ENCODE measurements at places on chromosomes 5 and 9.

- DNase-seq, result no peak
Measured at GRCh38 chr5:144134194-144134826, 36.1 kb downstream of the YIPF5 start.

- no peak for DNase-seq
Measured at GRCh38 chr5:4777435-4777834, 362.7 kb upstream of the ADAMTS16 start.

DNA sequence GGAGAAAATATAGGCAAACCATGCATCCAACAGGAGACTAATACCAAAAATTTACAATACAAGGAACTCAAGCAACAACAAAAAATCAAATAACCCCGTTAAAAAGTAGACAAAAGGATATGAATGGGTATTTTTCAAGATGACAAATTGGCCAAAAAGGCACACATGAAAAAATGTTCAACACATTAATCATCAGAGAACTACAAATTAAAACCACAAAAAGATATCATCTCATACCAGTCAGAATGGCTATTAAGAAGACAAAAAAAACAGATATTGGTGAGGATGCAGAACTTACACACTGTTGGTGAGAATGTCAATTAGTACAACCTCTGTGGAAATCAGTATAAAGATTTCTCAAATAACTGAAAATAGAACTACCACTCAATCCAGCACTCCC lies 35.0 kb downstream of the TEX10 start:
- no peak for DNase-seq

GRCh38 chr9:90219548-90220118 lies 423.0 kb downstream of the DIRAS2 start:
- DNase-seq, result peak; percentile 42

GRCh38 chr5:3311433-3311832 lies 284.2 kb upstream of the IRX1 start:
- no peak for DNase-seq

DNA sequence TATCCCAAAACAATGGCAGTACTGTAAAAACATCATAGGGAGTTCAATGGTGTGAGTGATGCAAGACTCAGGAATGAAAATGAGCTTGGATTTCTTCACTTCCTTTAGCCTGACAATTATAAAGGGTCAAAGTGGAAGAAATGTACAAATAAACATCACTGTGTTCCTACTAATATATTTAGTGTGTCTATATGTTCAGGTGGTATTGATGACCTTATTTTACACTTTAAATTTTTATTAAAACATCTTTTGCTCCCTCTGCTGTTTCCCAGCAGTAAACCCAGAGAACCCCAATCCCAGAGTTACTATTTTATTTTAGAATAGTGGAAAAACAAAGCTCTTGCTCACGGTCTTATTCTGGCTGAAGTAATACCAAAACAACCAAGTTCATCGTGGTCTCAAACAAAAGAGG lies 2.0 kb downstream of the LOX start:
- DNase-seq, result no peak

DNA sequence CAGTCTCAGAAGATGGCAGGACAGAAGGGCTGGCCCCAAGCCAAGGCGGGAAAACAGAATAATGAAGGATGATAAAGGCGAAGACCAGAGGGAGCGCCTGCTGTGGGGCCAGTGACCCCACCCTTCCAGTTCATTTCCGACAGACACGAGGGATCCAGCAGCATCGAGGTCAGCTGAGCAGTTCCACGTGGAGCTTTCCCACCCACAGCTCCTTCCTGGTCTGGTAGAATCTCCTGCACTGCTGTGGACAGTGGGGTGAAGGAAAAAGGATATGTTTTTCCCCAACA lies 265.9 kb upstream of the VLDLR start:
- DNase-seq, result no peak

- no peak for DNase-seq
Measured at GRCh38 chr5:9188131-9188530, 357.7 kb downstream of the SEMA5A start.

GRCh38 chr9:100939636-100940035 lies 88.9 kb upstream of the PLPPR1 start:
- DNase-seq, result no peak

DNA sequence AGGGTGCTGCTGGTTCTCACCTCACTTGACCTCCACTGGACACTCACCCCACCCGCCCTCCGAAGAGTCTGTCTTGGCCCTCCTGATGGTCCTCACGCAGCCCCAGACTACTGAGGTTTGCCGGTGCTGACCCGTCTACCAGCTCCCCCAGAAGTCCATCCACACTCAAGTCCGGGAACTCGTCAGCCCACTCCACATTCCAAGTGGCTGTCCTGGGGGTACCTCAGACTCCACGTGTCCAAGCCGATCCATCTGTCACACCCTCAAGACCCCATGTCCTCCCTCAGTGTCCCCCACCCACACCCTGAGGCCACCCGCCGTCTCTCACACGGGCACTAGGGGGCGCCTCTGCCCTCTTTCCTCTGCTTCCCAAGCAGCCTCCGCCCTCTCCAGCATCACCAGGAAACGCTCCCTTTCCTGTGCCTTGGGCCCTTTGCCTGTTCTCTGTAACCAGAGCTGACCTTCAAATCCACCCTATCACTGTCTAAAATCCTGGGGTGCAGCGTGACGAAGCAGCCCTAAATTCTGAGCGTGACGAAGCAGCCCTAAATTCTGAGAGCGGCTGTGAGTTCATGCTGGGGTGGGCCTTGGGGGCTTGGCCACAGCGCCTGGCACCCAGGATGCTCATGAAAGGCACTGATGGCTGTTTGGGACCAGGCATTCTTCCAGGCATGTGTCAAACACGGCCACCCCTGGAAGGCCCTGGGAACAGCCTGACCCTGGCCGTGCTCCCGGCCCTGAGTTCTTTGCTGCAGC lies 95.7 kb downstream of the KCNT1 start:
- peak; percentile 56 for DNase-seq

DNA sequence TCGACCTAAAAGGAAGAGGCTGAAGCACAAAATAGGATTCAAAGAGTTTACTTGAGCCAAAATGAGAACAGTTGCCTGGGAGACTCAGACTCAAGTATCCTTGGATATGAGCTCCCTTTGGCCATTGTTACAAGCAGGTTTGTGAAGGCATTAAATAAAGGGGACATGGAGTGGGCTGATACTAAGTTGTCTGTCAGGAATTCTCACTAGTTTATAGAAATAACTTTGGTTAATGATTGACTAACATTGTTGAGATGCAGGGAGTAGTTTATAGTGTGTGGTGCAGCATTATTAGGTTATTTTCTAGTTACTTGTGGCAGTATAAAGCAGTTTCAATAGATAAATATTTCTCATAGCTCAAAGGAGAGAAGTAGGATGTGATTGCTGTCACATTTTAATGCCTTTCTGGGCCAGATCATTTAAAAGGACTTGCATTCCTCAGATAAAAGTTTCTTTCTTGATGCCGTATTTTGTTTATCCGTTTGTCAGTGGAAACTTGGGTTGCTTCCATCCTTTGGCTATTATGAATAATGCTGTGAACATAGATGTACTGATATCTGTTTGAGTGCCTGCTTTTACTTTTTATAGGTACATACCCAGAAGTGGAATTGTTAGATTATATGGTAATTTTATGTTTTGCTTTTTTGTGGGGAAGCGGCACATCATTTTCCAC lies 9.1 kb downstream of the AP3S1 start:
- DNase-seq, result no peak

DNA sequence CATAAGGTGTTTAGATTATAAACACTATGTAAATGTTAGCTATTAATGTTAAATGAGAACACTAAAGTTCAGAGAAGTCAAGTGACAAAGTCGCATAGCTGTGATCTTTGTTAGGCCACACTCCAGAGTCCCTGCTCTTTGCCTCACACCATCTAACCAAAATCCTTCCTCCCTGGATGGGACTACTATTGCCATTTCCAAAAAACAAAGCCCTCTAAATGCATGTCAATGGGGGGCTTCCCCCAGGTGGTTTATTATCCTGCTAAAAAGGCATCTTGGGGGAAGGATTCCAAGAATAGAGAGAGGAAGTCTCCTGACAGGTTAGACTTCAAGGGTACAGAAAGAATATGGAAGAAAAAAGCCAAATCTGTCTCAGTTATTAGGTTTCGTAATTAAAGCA lies 10.4 kb downstream of the NR6A1 start:
- DNase-seq, result no peak

GRCh38 chr9:80134487-80134886 lies 562.7 kb downstream of the TLE4 start:
- peak; percentile 6 for DNase-seq

DNA sequence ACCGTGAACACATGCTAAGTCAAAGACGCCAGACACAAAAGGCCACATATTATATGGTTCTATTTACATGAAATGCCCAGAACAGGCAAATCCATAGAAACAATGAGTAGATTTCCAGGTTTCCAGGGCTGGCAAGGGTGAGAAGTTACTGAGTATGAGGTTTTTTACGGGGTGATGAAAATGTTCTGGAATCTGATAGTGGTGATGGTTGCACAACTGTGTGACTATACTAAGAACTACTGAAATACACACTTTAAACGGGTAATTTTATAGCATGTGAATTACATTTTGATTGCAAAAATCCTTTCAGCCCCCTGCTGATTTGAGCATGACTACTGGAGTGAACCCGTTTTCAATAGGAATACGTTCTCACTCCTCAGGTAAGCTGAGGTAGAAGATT lies 46.7 kb upstream of the TBC1D9B start:
- no peak for DNase-seq

DNA sequence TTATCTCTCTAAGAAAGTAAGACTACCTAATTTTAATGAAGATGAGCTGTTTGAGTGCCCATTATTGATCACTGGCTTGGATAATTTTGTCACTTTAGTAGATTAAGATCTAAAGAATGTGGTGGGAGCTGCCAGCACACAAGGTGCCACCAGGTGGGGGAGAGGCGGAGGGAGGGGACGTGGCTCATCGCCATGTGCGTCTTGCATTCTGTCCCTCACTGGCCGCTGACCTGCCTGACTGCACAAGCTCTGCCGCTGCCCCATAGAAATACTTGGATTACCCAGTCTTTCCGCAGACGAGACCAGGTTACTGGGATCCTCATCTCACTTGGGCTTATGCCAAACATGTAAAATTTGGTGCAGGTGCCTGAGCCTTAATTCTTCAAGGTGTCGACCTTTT lies 37.6 kb downstream of the RHOBTB3 start:
- no peak for DNase-seq

GRCh38 chr5:136066661-136067271 lies 38.0 kb downstream of the TGFBI start:
- DNase-seq, result no peak

- no peak for DNase-seq
Measured at GRCh38 chr9:33012328-33013069, 11.1 kb upstream of the APTX start.

GRCh38 chr9:126986506-126986951 lies 71.9 kb downstream of the RALGPS1 start:
- DNase-seq, result peak; percentile 12

DNA sequence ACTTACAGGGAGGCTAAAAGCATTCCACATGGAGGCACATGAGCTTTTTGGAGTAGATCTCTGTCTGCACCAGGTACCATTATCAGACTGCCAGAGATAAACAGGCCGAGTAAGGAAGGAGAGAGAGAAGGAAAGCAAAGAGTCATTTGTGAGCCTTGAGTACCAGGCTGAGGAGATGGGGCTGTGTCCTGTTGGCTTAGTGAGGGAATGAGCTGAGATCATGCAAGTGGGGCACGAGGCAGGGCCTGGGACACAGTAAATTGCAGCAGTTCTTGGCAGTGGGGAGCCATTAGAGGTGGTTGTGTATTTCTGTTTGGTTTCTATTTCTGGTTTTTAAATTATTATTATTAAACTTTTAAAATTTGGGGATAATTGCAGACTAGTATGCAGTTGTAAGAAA lies 53.3 kb downstream of the TSTD2 start:
- no peak for DNase-seq

DNA sequence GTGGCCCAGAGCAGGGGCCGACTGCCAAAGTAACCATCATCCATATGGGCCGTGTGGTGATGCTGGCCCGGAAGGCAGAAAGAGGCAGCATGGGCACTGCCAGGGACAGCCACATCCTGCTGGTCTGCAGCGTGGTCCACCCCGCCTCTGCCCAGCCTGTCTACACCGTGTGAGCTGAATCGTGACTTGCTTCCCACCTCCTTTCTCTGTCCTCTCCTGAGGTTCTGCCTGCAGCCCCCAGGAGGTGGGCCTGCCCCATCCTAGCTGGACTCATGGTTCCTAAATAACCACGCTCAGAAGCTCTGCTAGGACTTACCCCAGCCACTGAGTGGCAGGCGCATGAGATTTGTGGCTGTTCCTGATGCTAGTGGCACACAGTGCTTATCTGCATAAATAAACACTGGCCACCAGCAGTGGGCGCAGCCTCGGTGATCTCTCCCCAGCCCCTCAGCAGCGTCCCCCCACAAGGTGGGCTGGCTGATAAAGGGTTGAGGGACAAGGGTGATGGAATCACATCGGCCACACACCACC lies 22.6 kb upstream of the SUSD3 start:
- no peak for DNase-seq

GRCh38 chr5:169875091-169875728 lies 105.1 kb downstream of the INSYN2B start:
- no peak for DNase-seq

GRCh38 chr9:113350107-113350661 lies 843 bp downstream of the BSPRY start:
- peak; percentile 52 for DNase-seq

GRCh38 chr5:55410845-55411244 lies 103.1 kb downstream of the MTREX start:
- DNase-seq, result no peak

- no peak for DNase-seq
Measured at GRCh38 chr9:34334916-34335315, 5.5 kb downstream of the NUDT2 start.

DNA sequence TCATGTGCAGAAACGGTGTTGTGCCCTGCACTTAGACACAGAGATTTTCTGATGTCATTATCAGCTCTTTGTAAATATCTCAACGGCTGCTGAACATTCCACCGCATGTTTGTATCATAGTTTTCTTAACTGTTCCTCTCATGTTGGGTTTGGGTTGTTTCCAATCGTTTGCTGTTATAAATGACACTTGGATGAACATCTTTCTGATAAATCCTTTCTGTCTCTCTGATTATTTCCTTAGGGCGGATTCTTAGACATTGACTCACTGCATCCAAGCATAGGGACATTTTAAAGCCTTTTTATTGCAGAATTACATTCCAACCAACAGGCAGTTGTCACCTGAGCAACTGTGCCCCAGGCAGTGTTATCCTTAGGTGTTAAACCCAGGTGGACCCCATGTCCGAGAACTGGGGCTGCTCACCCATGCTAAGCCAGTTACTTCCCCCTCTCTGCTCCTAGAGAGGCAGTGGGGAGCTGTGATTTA lies 28.5 kb downstream of the COL5A1 start:
- no peak for DNase-seq

DNA sequence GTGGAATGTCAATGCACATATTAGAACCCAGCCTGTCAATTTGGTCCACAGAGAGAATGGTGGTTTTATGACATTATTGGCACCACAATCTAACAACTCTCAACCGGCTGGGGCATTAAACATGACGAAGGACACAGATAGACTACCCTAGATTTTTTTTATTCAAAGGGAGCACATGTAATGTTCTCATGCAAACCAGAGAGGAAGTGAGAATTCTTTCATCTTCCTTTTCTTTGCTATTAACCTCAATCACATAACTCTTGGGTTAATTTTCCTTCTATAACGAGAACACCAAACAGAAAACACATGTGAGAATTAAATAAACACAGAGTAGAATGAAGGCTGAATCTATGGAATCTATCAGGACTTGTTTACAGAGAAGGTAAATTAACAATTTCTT lies 94.9 kb upstream of the TNC start:
- DNase-seq, result no peak
